ENCODE measurements at places on chromosomes 12 and 14.

- DNase-seq = no peak
These were observed 306.1 kb downstream of the KCNC2 start for GRCh38 chr12:74903522-74903921.

DNA sequence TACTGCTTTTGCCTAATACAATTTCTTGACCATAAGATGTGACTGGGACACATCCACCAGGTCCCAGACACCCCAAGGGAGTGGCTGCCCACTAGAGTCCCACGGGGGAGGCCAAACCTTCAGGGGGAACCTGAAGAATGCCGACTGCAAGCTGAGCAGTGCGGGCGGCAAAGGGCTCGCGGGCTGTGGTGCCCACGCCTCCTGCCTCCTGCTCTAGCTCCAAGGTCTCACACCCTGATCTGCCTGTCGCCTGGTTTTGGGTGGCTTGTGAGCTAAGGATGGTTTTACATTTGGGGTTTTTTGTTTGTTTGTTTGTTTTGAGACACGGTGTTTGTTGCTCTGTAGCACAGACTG is 75.2 kb downstream of the MOK start:
- DNase-seq = no peak

DNA sequence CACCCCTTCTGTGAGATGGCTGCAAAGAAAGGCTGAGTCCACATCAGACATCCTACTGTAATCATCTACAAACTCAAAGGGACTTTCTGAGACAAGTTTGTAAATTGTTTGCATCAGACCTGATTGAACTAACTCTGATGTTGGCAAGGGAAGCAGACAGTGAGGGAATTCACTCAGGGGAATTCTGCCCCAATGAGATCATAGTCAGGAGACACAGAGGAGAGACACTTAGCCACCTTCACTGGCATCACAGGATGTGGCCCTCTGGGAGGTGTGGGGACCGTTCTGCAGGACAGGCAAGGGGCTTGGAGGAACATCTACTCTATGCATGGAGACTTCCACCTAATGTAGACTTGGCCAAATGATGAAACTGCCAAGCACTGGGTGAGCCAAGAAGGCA is 70.7 kb upstream of the DDX11 start:
- DNase-seq = no peak

DNA sequence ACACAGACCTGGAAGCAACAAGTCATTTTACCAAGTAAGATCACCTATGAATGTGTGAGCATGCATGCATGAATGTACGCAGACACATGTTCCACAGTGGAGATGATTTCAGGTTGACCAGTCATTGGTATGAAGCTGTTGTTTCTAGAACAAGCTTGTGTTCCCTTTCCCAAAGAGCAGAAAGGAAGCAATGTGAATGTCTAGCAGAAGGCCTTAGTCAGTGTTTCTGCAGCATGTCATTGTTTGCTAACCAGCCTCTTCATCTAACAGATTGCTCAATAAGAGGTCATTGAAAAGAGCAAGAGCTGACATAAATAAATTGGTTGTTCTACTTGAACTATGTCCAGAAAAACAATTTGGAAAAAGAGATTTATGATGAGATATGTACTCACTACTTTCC is 191.4 kb downstream of the PLCZ1 start:
- no peak for DNase-seq

- no peak for DNase-seq
These were observed 207.9 kb upstream of the DIO3 start for GRCh38 chr14:101353422-101353821.
